ENCODE measurements at places on chromosomes 5 and 9. TPM values are rescaled to one million over a fixed set of nuclear protein-coding genes. Genes with fewer than 3 reads are reported as not detected.
A peak's percentile ranks its signal among the peaks of the same experiment; 100 is the strongest.

DNA sequence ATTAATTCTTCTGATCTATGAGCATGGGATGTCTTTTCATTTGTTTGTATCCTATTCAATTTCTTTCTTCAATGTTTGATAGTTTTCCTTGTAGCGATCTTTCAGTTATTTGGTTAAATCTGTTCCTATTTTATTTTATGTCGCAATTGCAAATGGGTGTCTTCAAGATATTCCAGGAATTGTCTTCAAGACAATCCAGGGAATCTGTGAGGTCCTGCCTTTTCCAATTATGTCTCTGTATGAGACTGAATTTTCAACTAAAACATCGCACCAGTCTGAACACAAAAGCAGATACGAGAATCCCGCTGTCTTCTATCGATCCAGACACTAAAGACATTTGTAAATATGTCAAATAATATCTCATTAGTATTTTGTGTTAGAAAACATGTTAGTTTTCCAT is 485.5 kb downstream of the BNC2 start:
- H3K4me3 ChIP-seq: no peak overlapping the region
- H3K27me3 ChIP-seq: no peaks in the 10 kb centered on the region
- no peaks in the 10 kb centered on the region for H3K36me3 ChIP-seq
- DNase-seq: no peak

- H3K27me3 ChIP-seq: no peaks in the 10 kb centered on the region
- no peaks in the 10 kb centered on the region for H3K36me3 ChIP-seq
- H3K4me1 ChIP-seq: no peaks in the 10 kb centered on the region
- DNase-seq: peak; percentile 56
- no peak within 1 kb of the TSS for H3K4me3 ChIP-seq
- H3K27ac ChIP-seq: no peak within 1 kb of the TSS
Observed at GRCh38 chr5:151924564-151925301, at the start of gene GLRA1. GLRA1 (minus strand) TSS chr5:151924851; CDS start chr5:151924549, 302 bp downstream.

DNA sequence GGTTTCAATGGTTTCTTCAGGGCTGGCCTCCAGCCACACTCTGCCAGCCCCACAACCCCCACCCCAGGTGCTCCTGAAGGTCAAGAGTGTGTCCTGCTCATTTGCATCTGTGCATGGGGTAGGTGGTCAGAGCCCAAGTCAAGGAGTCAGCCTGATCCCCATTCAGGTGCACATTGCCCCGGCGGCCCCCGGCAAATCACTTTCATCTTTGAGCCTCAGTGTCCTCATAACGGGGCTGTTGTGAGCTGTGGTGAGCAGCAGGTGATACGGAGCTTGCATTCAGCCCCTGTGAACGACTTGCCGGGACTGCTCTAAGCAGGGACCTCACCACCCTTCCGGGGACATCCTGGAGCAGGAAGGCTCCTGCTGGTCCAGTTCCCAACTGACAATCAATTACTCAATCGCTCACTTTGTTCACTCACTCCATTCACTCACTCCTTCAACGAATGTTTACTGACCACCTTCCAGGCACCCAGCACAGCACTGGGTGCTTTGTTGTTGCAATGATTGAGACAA is 93.2 kb upstream of the CPEB4 start:
- H3K4me1 ChIP-seq: no peaks in the 10 kb centered on the region
- H3K27me3 ChIP-seq: no peaks in the 10 kb centered on the region
- H3K4me3 ChIP-seq: no peak overlapping the region
- H3K36me3 ChIP-seq: no peaks in the 10 kb centered on the region
- no peak overlapping the region for H3K27ac ChIP-seq
- no peak for DNase-seq

DNA sequence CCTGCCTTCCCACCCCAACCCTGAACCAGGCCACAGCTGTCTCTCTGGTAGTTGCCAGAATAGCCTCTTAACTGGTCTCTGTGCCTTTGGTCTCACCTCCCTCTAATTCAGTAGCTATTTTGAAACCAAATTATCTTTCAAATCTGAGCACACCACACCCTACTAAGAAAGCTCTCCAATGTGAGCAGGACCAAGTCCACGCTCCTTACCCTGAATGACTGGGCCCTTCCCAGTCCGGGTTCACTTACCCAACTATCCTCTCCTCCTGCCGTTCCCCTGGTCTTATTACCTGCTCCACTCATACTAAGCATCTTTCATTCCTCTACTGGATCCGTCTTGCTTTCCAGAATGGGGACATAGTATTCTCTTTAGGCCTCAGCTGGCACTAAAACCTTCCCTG is 16.8 kb downstream of the ANKH start:
- H3K27me3 ChIP-seq: no peaks in the 10 kb centered on the region
- H3K27ac ChIP-seq: no peak overlapping the region
- no peaks in the 10 kb centered on the region for H3K4me1 ChIP-seq
- no peak overlapping the region for H3K4me3 ChIP-seq
- H3K36me3 ChIP-seq: peaks cover 14% of the 10 kb centered on the region
- no peak for DNase-seq

DNA sequence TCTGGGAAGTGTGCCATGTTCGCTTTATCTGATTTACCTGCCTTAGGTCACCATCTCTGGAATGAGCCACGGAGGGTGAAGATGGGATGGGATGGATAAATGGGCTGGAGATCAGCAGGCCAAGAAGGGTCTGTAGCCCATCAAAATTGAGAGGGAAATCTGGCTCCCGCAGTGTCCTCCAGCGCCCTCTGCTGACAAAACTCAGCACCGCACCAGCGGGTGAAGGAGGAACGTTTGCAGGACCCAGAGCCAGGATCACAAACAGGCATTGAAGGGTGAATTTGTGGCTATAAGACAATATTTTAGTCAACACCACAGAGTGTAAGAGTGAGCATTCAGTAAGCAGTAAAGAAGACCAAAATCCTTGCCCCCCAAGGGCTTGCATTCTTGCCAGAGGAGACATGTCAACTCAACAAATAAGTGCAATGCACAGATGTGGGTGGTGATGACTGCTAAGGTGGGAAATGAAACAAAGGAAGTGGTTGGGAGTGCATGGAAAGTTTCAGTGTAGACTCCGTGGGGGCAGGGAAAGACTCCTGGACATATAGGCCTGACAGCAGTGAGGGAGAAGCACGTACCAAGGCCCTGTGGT is 124.4 kb downstream of the TENT4A start:
- H3K27me3 ChIP-seq: no peaks in the 10 kb centered on the region
- no peaks in the 10 kb centered on the region for H3K4me1 ChIP-seq
- no peak overlapping the region for H3K4me3 ChIP-seq
- H3K27ac ChIP-seq: no peak overlapping the region

DNA sequence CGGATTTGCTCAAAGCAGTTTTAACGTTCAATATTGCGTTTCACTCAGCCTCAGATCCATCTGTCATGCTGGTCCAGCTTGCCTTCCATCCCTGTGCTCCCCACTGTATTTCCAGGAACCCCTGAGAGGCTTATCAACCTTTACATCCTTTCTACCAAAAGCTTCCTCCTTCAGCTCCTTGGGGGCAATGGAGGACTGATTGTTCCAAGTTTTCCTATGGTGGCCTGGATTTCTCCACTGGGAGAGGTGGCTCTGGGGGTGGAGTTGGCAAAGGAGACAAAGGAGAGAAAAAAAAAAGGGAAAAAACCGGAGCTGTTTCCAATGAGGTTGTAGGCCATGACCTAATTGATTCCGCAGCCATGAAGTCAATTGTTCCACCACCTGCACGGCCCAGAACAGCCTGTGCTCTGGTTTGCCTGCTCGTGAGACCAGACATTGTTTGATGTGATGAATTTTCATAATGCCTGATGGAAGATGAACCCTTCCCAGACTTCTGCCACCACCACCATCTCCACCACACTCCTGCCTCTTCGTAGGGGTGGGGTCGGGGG is 54.1 kb downstream of the ABLIM3 start:
- no peak for DNase-seq
- H3K36me3 ChIP-seq: no peaks in the 10 kb centered on the region
- no peak overlapping the region for H3K27ac ChIP-seq
- H3K4me3 ChIP-seq: no peak overlapping the region
- peaks cover 3% of the 10 kb centered on the region for H3K27me3 ChIP-seq
- H3K4me1 ChIP-seq: no peaks in the 10 kb centered on the region

DNA sequence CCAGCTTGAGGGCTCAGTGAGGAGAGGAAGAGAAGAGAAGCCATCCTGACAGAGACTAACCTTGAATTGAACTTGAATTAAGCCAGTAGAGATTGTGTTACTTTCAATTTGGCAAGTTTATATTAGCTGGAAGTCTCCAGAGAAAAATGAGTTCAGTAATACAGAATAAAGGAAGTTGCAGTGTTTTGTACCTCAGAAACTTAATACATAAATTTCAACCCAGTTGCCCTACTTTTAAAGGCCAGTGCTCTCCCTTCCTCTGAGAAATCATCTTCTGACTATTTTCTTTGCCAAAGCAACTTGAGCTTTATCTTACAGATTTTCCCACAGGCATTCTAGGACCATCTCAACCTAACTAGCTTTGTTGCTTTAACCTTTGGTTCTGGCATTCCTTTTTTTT is 231.0 kb upstream of the GAS1 start:
- DNase-seq: no peak
- H3K4me3 ChIP-seq: no peak overlapping the region
- no peaks in the 10 kb centered on the region for H3K27me3 ChIP-seq
- H3K36me3 ChIP-seq: no peaks in the 10 kb centered on the region
- no peak overlapping the region for H3K27ac ChIP-seq

GRCh38 chr9:38182321-38182720 is 113.3 kb upstream of the SHB start:
- H3K4me1 ChIP-seq: no peaks in the 10 kb centered on the region
- no peak overlapping the region for H3K27ac ChIP-seq
- no peaks in the 10 kb centered on the region for H3K27me3 ChIP-seq
- no peak overlapping the region for H3K4me3 ChIP-seq

DNA sequence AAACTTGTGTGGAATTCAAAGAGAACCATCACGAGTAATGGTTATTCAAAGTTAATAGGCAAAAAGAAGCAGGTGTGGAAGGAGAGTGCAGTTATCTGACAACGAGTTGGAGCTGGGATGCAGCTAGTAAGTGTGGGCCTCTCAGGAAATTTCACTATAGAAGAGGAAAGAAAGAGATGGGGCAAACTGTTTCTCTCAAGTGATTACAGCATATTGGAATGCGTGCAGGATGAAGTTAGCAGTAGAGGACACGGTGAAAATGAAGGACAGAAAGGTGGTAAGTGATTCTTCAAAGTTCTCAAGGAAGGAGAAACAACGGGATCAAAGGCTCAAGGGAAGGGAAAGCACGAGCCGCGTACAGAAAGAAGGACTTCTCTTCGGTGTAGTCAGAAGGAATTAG is 84.0 kb downstream of the ADAMTS12 start:
- H3K27me3 ChIP-seq: no peaks in the 10 kb centered on the region
- no peaks in the 10 kb centered on the region for H3K36me3 ChIP-seq
- no peak for DNase-seq
- H3K27ac ChIP-seq: no peak overlapping the region
- no peak overlapping the region for H3K4me3 ChIP-seq
- no peaks in the 10 kb centered on the region for H3K4me1 ChIP-seq

PCDHGC5 gene
- not detected for polyA plus RNA-seq

ZFP2 gene
- 0.82 TPM for polyA plus RNA-seq

NIPAL4 gene
- polyA plus RNA-seq: not detected

KIF4B gene
- polyA plus RNA-seq: not detected

TRMO gene
- polyA plus RNA-seq: 24.5 TPM
